Heart right ventricle (tissue), 16 donors: ENCODE measurements at places on chromosomes 1 and 21. TPM values are rescaled to one million over a fixed set of nuclear protein-coding genes. Genes with fewer than 3 reads are reported as not detected.

Gene MATN1
- polyA plus RNA-seq = not detected

Gene MX1
- polyA plus RNA-seq = 5.4 TPM

Gene CCDC190
- 0.29 TPM for polyA plus RNA-seq

Gene CLDN17
- not detected for polyA plus RNA-seq

Gene GNAT2
- 0.04 TPM for polyA plus RNA-seq

Gene PLCH2
- polyA plus RNA-seq = 0.12 TPM

Gene S100A7A
- polyA plus RNA-seq = not detected

Gene FOXD2
- not detected for polyA plus RNA-seq

DNA sequence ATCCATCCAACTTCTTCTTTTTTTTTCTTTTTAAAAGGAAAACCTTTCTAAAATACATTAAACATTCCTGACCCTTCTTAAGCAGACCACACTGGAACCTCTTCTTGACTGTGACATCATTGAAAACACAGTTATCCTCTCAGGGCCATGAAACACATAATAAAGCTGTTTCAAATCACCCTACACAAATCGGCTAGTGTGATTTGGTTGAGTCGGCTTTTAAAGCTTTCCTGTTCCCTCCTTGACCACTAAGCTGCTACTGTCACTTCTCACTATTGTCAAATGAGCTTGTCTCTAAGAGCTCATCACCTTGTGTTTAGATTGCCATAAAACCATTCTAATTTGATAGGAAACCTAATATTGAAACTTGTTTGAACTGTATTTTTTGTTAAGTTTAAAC, 5.9 kb downstream of the USP24 start:
- DNase-seq = no peak

DNA sequence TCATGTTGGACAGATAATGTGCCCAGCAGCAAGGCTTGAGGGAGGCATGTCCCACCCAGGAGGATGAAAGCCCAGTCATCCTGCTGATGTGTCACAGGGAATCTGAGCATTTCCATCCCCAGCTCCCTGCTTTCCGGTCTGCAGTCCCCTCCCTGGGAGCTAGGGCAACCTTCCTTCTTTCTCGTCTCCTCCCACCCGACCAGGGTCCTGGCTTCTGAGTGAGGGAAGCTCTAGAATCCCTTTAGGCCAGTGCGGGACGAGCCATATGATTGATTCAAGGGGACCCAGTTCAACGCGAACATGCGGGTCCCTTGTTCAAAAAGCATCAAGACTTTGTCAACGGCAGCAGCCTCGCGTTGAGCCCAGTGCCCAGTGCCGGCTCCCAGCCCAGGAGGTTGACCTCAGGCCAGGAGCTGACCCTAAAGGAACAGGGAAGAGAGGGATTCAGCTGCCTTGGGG, 96.7 kb upstream of the TMPRSS2 start:
- DNase-seq = no peak

DNA sequence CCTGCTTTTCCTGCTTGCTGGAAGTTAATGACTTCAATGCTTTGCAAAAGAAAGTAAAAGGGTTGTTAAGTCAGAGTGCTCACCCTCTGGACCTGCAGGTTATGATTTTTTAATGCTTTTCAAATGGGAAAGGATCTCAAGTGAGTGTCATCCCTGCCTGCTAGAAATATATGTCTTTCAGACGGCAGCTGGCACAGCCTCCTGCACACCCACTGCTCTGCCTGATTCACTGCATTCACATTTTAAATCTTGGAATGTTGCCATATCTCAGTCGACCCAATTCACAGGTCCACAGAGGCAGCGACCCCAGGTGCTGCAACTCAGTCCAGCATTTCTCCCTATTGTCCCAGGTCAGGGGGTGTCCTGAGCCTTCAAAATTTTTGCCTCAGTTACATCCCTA, 10.7 kb downstream of the DUSP23 start:
- DNase-seq = no peak

DNA sequence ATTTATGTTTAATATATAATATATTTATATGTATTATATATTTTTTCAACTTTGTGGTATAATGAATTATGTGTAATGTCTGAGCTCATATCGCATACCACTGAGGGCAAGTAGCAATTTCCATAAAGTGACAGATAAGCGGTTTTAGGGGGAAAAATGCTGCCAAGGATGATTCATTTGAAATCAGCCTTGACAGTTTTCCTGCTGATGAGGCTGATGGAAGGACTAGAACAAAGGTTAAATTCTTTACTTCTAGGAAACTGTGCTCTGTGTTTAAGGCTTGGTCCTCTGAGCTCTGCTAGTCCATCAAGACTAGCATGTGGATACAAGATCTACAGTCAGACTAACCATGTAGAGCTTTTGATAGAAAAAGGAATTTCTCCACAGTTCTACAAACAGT, 19.3 kb upstream of the DDAH1 start:
- no peak for DNase-seq

DNA sequence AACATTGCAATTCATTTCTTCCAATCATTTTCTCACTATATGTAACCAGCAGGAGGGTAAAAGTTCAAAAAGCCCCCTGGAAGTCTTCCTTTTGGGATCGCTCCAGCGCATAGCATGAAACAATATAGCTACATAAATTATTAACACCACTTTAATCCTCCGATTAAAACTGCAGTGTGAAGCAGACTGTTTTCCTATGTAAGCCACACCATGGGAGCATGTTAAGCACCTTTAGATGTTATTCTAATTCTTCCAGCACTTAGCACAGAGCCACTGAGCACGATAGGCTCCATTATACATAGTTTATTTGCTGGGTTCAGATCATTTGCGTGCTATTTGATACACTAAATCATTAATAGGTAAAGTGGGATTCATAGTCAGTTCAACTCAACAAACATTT, 18.4 kb upstream of the GADD45A start:
- no peak for DNase-seq

- DNase-seq = no peak
Measured at GRCh38 chr1:231160895-231161666, 777 bp upstream of the TRIM67 start.

DNA sequence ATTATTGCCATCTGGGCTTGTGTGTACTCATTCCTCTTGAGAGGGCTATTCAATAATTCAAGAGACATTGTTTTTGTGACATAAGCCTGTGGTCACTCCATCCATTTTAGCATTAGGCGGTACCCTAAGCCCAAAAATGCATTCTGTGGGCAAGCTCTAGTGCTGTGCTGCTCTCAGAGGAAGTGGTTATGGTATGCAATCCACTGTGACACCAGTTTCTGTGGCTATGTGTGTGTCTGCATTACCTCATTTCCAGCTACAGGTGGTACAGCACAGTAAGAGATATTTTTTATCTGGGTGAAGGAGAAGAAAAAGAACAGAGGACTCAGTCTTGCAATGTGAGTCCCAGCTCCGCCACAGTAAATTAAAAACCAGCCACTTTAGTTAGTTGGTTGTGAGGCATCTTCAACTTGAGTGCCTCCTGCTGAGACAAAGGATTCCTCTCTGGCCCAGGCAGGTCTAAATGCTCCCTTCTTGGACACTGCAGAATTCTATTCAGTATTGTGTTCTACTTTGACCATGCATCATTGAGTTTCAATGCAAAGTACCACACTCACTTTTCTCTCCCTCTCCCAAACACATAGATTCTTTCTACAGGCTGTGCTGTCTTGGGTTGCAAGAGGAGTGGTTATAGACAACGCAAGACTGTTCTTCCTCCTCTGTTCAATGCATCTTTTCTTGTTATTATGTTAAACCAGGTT, 777.8 kb upstream of the BRINP3 start:
- DNase-seq = no peak

GRCh38 chr1:221097479-221098281, 218.4 kb downstream of the HLX start:
- DNase-seq = no peak

- DNase-seq = no peak
Measured at GRCh38 chr1:219441884-219442283, 171.0 kb downstream of the ZC3H11B start.

- peak; percentile 91 for DNase-seq
Measured at GRCh38 chr1:91851130-91852010, 34.6 kb downstream of the TGFBR3 start.

- DNase-seq = no peak
Measured at GRCh38 chr1:225349826-225350225, 78.0 kb downstream of the LBR start.

GRCh38 chr1:65209005-65209885, 61.2 kb downstream of the AK4 start:
- DNase-seq = no peak

- no peak for DNase-seq
Measured at GRCh38 chr1:94265906-94266305, 28.5 kb upstream of the ARHGAP29 start.

DNA sequence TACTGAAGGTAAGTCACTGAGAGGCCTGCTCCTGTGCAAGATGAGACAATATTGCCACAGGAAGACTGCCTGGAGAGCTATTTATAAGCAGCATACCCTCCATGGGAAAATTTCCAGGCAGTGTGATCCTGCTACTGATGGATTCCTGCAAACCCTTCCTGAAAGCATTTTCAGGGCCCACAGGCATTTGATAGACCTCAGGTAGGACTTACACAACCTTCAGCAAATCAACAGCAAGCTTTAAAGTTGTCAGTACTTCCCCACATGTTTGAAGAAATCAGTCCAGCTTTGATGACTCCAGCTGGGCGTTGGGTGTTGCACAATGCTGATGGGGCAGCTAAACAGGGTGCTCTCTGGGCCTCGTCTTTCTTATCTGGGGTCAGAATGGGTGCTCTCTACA, 108.8 kb downstream of the PLXNA2 start:
- no peak for DNase-seq

- no peak for DNase-seq
Measured at GRCh38 chr1:244066954-244067716, 16.1 kb downstream of the ZBTB18 start.

GRCh38 chr1:115980998-115981993, 5.0 kb downstream of the SLC22A15 start:
- peak; percentile 9 for DNase-seq
